ENCODE measurements at places on chromosomes 11 and 22.

DNA sequence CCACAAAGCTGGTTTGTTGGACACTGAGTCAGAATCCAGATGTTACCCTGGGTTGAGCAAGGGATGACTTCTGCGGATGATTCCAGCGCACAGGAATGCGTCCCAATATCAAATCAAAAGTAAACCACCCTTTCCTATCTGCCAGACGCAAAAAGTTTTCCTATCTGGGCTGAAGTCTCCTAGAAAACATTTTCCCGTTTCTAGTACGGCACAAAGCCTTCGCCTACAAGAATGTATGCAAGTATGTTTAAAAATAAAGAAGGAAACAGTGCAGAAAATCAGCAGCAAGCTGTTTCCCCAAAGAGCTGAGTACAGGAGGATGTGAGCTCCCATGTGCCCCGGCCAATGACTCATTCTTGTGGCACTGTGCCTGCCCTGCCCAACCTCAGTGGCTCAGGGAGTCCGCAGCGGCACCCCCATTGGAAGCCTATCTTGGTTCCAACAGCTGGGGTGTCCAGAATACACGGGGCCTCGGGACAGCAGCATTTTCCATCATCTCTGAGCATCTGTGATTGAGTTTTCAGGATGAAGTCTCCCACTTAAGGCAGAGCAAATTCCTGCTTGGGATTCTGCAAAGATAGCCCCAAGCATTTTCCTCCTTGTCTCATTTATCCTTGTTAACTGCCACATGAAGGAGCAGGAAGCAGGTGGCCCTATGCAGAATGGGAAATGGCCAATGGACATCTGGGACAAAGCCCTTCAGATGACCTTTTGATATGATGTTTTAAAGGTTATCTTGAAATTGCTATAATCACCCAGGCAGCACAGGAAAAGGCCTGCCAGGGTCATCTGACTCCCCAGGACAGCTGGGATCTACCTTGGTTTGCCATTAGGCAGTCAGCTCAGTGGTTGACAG is 17.5 kb downstream of the KCNJ5 start:
- DNase-seq, result peak; percentile 77

DNA sequence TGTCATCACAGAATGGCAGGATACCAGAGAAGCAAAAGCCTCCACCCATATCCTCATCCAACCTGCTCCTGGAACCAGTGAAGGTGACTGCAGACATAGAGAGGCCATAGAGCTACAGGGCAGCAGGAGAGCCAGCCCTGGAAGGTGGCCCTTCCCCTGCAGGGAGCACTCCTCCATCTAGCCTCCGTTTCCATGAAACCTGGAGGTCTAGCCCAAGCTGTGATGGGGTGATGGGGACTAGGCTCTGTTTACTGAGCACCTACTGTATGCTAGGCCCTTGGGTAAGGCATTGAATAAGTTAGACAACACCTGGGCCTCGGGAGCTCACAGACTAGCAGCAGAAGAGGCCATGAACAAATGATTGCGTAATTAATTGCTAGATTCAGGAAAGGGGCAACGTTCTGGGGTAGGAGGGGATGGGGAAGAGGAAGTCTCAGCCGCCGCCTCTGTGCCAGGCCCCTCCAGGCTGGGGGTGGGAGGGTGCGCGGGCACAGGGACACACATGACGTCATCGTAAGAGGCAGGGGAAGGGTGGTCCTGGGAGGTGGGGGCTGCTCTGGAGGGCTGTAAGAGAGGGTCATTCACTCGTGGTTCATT is 784 bp upstream of the SYNGR1 start:
- DNase-seq, result peak; percentile 82

- no peak for DNase-seq
Observed at GRCh38 chr11:73999581-74000306, 9.1 kb downstream of the UCP3 start.

GRCh38 chr11:14902650-14903350 is 10.8 kb upstream of the CYP2R1 start:
- DNase-seq, result no peak

- no peak for DNase-seq
Observed at GRCh38 chr22:42639541-42640241, 710 bp downstream of the ATP5MGL start.

DNA sequence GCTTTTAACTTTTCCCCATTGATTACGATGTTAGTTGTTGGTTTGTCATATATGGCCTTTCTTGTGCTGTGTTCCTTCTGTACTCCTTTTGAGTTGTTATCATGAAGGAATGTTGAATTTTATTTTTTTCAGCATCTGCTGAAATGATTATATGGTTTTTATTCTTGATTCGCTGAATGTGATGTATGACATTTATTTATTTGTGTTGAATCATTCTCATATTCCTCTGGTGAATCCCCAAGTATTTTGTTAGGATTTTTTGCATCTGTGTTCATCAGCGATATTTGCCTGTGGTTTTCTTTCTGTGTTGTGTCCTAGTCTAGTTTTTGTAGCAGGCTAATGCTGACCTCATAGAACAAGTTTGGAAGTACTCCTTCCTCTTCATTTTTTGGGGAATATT is 78.2 kb downstream of the GGT1 start:
- DNase-seq, result no peak

- no peak for DNase-seq
Observed at GRCh38 chr11:86873573-86874083, 73.3 kb downstream of the PRSS23 start.

DNA sequence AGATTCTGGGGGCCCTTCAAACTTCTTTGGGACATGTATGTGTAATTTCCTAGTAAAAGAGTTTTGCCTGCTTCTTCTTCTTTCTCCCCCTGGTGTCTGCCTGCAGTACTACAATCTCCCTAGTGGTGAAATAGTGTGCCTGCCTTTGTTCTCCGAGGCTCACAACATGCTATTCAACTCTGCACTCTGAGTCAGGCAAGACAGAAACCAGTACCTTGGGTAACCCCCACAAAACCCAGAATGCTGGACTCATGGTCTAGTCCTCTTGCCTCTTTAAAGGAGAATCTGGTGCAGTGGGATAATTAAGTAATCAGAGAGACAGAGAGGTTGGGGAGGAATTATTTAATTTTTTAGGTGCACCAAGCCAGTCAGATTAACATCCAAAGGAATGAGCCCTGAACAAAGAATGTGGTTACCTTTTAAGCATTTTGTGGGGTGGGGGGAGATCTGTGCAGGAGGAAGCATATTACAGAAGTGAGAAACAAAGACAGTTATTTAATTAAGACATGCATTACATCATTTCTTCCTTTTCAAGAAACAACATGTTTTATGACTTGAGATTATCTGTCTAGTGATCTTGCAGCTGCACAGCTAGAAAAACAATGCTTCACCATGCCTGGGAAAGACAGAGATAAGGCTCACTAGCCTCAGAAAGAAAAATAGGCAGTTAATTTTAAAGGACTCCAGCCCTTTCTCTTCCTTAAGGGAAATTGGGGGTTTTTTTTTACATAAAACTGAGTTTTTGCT is 11.0 kb upstream of the MS4A6A start:
- DNase-seq, result peak; percentile 90
